Activated T-cell treated with anti-CD3 and anti-CD28 coated beads, Interleukin-2, amount 50 U/mL, for 72 hours (primary cell): ENCODE measurements at places on chromosomes 2 and 18.
A peak's percentile ranks its signal among the peaks of the same experiment; 100 is the strongest.

DNA sequence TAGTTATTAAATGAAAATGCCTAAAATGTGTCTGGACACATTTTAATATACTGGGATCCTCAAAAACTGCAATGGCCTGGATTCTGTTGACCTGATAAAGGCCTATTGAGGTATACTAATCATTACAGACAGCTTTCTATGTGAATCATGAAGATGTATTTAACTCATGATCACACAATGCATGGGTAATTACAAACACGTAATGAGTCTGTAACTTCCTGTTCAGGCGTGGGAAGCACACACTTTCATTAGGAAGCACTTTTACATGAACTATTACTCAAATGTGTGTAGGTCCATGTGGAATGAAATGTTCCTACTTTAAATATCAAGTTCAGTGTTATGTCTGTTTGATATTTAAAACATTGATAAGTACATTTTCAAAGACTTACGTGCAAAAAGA is 108.7 kb downstream of the NCKAP5 start:
- no peak for DNase-seq

DNA sequence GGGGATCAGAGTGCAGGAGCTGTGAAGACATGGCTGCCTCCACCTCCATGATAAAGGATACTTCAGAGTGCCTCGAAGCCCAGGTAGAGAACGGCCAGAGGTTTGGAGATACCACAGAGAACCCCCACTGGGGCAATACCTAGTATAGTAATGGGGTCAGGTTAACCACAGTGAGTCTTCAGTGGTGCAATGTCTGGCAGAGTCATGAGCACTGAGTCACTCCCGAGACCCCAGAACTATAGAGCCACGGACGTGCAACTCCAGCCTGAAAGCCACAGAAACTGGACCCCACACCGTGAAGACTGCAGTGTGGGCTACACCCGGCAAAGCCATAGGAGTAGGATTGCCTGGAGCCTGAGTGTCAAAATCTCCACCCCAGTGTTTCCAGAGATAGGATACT is 746.6 kb downstream of the CBLN2 start:
- DNase-seq = no peak

- no peak for DNase-seq
Measured at GRCh38 chr2:151374436-151374835, 17.0 kb downstream of the TNFAIP6 start.

DNA sequence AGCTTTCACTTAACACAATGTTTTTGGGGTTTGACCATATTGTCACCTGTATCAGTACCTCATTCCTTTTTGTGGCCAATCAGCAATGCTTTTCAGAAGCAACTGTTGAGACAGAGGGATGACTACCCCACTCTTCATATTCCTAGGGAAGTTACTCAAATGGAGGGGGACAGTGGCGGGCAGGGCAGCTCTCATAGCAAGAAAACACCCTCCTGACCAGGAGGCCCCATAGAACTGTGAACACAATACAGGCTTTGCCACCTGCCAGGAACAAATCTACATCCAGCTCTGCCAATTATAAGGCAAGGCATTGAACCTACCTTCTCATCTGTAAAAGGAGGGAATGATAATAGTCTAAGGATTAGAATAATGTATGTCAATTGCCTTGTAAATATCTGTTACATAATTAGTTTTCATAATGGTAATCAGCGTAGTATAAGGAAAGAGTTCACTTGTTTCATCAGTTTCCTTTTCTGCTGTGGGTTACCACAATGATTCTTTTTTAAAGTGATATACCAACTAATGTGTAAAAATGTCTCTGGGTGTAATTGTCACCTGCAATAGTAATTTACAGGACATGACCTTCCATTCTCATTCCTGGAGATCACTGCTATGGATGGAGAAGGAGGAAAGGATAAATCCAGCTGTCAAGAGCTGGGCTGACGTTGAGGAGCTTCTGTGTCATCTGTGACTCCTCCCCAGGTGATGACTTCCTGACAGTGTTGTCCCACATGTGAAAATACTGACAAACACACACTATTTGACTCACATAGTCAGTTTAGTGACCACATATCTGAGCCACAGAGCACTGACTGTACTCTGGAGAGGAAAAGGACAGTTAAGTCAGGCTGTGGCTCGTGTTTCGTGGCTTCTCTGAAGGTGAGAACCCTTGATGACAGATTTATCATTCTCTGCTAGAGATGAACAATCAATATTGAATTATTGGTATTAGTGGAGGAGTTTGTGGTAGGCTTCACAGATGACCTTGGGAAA is 13.5 kb downstream of the ALPK2 start:
- DNase-seq = peak; percentile 77

GRCh38 chr2:179104736-179105135 is 54.8 kb upstream of the CCDC141 start:
- no peak for DNase-seq

DNA sequence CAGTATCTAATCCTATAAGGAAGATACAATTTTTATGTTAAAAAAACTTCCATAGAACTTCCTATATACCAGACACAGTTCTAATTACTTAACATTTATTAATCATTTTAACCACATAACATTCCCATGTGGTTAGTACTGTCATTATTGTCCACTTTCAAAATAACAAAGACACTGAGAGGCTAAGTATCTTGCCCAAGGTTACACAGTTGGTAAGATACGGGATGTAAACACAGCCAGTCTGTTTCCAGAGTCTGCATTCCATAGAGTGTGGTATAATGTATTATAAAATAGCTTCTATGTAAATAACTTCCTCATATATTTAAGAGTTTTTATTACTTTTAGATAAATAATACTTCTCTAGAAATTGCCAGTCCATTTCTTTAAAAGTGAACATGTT is 383.3 kb upstream of the ETAA1 start:
- DNase-seq = no peak

DNA sequence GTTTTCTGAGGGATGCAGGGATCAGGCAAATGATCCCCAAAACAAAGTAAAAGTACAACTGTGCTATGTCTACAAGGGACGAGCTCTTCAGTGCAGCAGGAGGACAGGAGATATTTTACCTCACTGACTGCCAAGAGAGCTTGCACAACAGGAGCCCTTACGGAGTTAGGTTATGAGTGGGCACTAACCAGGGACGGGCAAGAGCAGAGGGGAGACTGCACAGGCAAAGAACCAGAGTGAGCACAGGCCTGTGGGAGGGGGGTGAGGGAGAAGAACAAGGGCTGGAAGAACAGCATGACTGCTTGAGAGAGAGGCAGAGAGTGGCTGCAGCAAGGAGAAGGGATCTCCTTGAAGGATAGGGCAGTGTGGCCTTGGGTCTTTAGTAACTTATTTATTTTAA is 101.1 kb upstream of the PID1 start:
- DNase-seq = no peak

- no peak for DNase-seq
Measured at GRCh38 chr2:187263675-187264560, 184.1 kb downstream of the CALCRL start.

- DNase-seq = peak; percentile 19
Measured at GRCh38 chr2:241035142-241035817, 36.9 kb downstream of the SNED1 start.

- no peak for DNase-seq
Measured at GRCh38 chr2:132009874-132010521, 151.8 kb downstream of the ANKRD30BL start.

GRCh38 chr2:195279840-195280427 is 377.1 kb upstream of the SLC39A10 start:
- no peak for DNase-seq

GRCh38 chr2:199462347-199462955 is 4.7 kb upstream of the SATB2 start:
- peak; percentile 1 for DNase-seq

DNA sequence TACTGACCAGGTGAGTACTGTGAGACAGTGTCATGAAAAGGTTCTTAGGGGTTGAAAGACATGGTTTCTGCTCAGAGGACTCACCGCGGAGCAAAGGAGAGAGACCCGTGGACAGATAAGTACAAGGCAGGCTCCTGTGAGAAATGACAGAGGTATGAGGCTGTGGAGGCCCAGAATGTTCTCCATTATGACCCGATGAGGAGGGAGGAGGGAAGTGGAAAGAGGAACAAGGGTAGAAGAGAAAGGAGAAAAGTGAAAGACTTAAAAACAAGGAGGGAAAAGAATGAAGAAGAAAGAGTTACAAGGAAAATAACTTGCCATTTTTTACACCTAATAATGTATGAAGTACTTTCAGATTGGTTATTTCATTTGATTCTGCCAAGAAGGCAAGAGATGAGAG is 29.8 kb downstream of the MAPRE3 start:
- DNase-seq = no peak

DNA sequence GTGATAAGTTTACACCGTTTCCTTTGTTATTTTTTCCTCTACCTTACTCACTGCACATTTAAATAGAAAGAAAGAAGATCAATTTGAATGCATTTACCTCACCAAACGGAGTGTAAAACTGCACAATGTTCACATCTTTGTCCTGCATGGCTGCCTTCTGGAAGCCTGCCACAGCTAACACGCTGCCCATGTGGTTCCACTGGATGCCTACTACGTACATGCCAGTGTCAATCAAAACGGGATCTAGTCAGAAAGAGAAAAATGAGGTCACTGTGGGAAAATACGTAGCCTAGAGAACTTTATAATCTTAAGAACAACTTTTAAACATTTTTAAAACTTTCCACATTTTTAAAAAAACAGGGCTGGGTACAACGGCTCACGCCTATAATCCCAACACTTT is 16.4 kb downstream of the WDR35 start:
- DNase-seq = no peak

- DNase-seq = peak; percentile 36
Measured at GRCh38 chr2:74399785-74400184, 19.7 kb upstream of the DCTN1 start.

GRCh38 chr18:24187049-24187448 is 48.2 kb downstream of the CABYR start:
- no peak for DNase-seq

- DNase-seq = no peak
Measured at GRCh38 chr2:175631245-175631623, 370.8 kb downstream of the LNPK start.

DNA sequence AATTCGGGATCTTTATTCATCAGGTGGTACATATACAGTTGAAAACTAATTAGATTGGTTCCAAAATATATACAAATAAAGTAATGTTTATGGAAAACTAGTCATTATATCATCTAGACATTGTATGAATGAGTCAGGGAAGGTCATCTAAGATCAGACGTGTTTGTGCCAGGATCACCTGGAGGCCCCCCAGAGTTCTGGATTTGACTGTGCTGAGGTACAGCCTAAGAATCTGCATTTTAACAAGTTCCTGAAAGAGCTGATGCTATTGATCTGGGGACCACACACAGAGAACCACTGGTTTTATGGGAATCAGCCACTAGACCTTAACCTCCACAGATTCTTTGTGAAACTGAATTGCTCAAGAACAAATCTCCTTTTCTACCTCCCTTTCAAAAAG is 43.2 kb downstream of the PARD6G start:
- DNase-seq = no peak

GRCh38 chr2:178109813-178110212 is 2.4 kb upstream of the RBM45 start:
- DNase-seq = no peak

GRCh38 chr2:144430722-144431391 is 89.1 kb downstream of the ZEB2 start:
- DNase-seq = no peak

- DNase-seq = no peak
Measured at GRCh38 chr18:69715191-69715795, 232.4 kb downstream of the CD226 start.

DNA sequence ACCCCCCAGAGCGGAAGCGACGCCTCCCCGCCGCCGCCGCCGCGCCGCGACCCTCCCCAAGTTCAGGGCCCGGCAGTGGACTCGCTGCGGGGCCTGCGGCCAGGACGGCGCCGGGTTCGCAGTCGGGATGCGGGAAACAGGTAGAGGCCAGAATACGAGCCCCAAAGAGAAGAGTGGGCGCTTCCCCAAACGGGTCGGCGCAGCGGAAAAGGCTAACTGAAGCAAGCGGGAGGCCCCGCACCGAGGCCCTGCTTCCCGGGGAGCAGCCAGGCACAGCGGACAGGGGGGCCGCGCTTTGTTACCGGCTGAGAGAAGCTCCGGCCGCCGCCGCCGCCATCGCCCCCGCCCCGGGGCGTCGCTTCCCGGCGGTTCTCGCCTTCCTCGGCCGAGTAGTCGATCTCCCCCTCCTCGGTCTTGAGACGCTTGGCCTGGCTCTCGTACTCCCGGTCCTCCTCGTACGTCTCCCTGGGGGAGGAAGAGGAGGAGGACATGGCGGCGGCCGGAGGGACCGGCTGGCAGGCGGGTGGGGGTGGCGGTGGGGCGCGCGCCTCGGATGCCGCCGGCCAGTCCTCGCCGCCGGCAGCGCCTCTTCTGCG is 494 bp downstream of the HNRNPLL start:
- peak; percentile 49 for DNase-seq

DNA sequence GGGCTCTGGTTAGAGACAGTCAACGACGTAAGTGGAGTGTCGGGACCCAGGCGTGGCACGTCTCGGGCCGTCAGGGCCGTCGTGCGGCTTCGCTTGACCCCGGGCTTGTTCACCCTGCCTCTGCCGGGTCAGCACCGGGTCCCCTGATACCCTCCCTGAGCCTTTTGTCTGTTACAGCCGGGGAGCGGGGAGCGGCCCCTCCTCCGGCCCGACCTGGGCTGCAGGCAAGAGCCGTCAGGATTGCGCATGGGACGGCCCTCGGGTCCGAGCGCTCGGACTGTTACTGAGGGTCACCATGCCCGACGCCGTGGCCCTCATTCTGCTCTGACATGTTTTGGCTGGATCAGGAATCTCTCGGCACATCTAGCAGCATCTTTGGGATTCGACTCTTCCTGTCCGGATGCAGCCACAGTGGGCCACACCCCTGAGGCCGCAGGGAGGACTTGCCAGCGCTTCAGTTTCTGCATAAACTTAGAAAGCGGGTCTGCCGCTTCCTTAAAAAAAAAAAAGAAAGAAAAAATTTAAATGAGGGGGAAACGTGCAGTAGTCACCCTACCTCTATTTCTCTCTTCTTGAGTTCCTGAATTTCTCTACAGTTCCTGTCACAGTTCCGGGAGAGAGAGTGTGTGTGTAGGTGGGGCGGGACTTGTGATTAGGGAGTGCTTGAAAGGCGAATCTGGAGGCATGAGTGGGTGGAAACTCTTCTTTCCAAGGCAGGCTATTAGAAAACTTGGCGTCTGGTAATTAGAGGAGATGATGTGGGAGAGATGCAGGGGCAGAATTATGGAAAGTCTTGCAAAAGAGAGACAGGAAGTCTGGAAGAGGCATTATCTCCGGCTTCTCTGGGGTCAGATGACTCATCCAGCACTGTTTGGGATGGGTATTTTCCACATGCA is 909 bp downstream of the TMEM87B start:
- DNase-seq = peak; percentile 37

DNA sequence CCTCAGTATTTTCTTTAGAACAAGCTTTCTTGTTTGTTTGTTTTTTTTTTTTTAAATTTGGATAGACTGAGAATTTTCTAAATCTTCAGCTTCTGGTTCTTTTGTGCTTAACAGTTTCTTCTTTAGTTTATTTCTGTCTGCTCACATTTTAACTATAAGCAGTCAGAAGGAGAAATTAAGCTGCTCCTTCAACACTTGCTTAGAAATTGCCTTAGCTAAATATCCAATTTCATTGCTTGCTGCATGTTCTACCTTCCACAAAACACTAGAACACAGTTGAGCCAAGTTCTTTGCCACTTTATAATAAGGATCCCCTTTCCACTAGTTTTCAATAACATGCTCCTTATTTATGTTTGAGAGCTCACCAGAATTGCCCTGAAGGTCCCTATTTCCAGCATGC is 57.7 kb downstream of the NBEAL1 start:
- no peak for DNase-seq
